Activated naive CD8-positive, alpha-beta T cell treated with anti-CD3 and anti-CD28 coated beads, Interleukin-2, amount 50 U/mL, for 24 hours (primary cell): ENCODE measurements at places on chromosomes 1 and 21.

DNA sequence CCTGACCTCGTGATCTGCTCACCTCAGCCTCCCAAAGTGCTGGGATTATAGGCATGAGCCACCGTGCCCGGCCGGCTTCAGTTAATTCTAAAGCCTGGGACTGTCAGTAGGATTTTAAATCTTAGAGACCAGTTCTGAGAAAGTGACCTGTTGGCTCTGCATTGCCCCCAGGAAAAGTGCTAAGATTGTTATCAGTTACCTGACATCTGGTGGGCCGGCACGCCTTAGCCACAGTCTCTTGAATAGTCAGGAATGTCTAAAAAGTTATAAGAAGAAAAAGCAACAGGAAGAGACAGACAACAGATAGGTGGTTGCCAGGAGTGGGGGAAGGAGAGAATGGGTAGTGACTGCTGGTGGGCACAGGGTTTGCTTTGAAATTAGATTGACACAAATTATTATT is 35.1 kb downstream of the RABGAP1L start:
- no peak for DNase-seq

DNA sequence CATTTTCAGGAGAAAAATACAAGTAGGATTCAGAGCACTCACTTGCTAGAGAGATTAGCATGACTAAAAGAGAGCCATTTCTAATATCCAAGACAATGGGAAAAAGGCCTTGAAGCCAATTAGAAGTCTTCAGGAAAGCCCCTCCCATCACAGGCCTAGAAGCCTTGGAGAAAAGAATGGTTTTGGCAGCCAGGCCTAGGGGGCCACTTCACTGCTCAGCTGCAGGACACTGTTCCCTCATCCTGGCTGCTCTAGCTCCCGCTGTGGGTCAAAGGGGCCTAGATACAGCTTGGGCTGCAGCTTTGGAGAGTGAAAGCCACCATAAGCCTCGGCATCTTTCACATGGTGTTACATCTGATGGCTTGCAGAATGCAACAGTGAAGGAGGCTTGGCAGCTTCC is 62.8 kb downstream of the RGS4 start:
- DNase-seq: no peak

DNA sequence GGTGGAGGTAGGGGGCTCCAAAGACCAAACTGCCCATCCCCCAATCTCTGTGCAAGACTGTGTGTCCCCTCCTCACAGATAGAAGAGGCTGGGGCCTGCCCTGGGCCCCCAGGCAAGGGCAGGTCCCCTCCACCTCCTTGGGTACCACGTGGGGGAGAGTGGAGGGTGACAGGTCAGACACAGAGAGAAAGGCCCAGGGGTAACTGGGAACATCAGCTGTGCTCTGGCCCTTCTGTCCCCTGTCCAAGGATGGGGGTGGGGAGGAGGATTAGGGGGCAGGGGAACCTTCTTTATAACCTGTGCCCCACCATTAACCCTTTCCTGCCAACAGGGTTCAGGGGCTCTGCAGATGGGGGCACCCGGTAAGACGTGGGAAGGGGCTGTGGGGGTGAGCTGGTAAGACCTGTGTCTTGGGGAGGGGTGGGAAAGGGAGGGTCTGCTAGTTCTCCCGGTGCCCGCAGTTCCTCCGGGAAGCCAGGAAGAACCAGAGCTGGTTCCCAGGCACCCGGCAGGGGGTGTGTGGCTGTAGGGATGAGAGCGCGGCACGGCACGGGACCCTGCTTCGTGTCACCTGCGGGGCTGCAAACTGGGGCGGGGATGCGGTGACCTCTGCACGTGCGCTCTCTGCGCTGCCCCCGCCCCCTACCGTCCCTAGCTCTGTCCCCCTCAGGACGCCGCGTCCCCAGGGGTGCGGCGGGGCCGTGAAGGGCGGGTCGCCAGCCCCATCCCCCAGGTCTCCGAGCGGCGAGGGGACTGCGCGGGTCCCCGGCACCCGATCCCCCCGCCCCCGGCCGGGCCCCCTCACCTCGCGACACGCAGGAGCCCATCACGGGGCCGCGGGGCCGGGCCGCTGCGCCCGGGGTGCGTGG is 601 bp downstream of the FAM131C start:
- no peak for DNase-seq

GRCh38 chr1:231058416-231059109 is 18.5 kb upstream of the FAM89A start:
- DNase-seq: no peak

- DNase-seq: no peak
These were observed 31.2 kb downstream of the MTARC1 start for GRCh38 chr1:220817907-220818306.

- DNase-seq: no peak
These were observed 2.9 kb downstream of the PAX7 start for GRCh38 chr1:18633422-18634155.

- no peak for DNase-seq
These were observed 295.0 kb upstream of the LRRC7 start for GRCh38 chr1:69272684-69273083.

DNA sequence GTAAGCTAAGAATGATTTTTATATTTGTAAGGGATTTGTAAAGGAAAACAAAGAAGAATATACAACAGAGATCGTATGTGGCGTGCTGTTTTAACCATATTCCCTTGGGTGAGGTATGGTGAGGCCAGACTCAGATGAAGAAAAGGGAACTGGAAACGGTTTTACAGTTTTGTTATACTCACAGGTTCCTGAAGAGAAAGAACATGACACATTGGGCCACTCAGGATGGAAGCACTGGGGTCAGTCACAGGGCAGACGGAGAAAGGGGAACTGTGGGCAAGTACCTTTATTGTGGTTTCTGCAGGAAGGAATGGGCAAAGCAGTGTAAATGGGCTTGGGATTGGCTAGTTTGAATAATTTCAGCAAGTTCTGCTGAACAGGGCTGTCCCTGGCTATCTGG is 177.4 kb downstream of the LBR start:
- DNase-seq: no peak

GRCh38 chr1:244102468-244102867 is 51.4 kb downstream of the ZBTB18 start:
- no peak for DNase-seq

- DNase-seq: no peak
These were observed 15.2 kb downstream of the C21orf58 start for GRCh38 chr21:46308431-46308830.

- no peak for DNase-seq
These were observed 77.7 kb upstream of the DIRAS3 start for GRCh38 chr1:68128157-68128556.

GRCh38 chr1:230323686-230324085 is 102.4 kb downstream of the PGBD5 start:
- DNase-seq: no peak

- no peak for DNase-seq
These were observed 45.2 kb downstream of the ASTN1 start for GRCh38 chr1:177119311-177119710.

GRCh38 chr1:223221686-223222085 is 78.6 kb upstream of the TLR5 start:
- no peak for DNase-seq
